ENCODE measurements at places on chromosomes 2 and 18.

GRCh38 chr18:58402247-58402646 lies 226.6 kb downstream of the ALPK2 start:
- no peak for DNase-seq

DNA sequence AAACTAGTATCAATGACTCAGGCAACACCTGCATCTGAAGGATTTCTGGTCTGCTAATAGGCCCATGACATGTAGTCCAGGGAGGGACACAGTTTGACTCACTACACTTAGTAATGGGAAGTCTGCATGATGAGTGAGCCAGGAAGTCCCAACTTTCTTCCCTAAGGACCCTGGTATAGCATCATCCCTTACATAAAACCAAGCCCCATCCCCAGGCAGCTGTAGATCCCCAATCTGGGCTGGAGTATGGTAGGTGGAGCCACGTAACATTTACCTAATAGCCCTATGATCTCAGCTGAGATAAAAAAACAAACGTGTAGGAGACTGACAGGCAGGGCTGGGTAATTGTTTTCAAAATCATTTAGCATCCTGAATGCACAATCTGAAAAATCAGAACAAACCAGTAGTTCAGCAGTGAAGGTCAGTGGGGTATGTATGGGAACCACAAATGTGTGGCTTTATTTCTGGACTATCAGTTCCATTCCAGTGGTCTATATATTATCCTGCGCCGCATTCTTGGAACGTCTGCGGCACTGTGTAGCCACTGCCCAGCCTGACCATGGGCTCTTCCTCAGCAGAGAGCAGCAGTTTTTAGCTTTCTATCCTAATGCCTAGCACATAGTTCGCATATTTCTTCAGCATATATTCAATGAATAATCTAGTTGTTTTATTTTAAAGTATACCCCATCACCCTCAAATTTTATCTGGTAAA lies 33.5 kb downstream of the EPB41L3 start:
- no peak for DNase-seq

GRCh38 chr18:10113121-10114022 lies 199.6 kb downstream of the VAPA start:
- DNase-seq = no peak

- DNase-seq = no peak
These were observed 225.9 kb upstream of the CHST9 start for GRCh38 chr18:27411013-27411412.

DNA sequence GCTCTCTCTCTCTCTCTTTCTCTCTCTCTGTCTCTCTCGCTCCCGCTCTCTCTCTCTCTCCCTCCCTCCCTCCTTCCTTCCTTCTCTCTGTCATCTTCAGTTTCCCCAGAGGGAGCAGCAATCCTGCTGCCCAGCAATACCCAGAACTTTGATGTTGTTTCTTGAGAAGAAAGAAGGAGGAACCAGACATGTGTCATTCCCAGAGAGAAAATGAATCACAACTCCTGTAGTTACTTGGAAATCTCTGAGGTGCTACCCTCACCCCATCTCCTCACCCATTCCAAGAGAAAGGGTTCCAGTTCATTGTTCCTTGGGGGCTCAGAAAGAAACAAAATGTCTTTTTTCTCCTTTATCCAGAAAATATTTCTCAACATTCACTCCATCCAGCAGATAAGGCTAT lies 449.1 kb downstream of the TNS1 start:
- DNase-seq = no peak

GRCh38 chr2:224601923-224602322 lies 16.8 kb upstream of the CUL3 start:
- no peak for DNase-seq

DNA sequence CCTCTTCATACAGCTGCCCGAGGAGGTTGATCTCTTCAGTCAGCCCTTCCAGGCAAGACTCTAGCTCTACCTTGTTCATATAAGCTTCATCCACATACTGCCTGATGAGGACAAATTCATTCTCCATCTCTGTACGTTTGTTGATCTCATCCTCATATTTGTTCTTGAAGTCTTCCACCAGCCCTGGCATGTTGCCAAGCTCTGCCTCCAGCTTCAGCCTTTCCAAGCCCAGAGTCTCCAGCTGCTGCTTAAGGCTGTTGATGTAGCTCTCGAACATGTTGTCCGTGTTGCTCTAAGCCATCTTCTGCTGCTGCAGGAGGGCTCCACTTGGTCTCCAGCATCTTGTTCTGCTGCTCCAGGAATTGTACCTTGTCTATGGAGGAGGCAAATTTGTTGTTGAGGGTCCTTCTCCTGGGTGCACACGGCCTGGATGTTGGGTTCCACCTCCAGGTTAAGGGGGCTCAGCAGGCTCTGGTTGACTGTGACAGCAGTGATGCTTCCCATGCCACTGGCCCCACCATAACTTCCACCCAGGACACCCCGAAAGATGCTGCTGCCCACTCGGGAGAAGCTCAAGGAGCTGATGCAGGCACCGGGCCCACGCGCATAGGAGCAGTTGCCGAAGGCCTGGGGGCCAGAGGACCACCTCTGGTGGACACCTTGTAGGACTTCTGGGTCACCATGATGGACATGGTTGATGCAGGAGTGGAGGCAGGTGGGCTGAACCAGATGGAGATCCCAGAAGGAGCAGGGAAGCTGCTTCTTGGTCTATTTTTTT lies 30.3 kb downstream of the ICA1L start:
- DNase-seq = no peak

DNA sequence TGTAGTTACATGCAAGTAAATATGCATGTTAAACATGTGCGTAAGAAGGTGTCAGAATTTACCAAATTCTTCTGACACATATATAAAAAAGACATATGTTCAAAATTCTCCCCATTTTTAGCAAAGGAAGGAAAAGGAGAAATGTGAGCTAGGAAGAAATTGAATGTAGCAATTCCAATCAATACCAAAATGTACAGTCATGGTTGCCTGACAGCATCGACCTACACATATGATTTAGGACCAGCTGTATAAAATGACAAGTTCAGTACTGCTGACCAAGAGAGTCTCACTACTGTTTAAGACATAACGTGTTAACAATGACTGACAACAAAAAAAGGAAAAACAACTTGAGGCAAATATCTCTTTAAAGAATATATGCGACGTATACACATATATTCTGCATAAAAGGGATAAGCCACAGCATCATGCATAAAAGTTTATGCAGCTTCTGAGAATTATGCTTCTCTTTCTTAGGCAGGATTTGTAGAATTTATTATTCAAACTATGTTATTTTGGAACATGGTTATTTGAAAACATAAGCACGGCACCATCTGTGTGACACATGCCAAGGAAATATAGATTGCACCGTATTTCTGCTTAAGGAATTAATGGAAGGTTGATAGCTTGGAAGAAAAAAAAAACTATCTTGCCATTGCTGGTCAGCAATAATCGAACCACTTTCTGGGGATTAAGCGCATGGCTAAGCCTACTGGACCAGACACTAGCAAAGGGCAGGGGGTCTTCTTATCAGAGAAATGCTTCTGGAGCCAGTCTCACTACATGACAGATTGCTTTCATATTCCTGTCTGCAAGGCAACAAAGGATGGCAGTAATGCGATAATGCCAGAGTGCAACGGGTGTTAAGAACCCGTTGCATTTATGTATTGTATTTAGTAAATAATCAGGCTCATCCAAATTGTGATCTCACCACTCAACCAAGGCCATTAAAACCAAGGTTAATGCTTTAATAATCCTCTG lies 154.0 kb downstream of the WDPCP start:
- no peak for DNase-seq

- no peak for DNase-seq
These were observed 413.0 kb upstream of the MEX3C start for GRCh38 chr18:51610481-51610880.

GRCh38 chr18:37598966-37599896 lies 33.6 kb upstream of the CELF4 start:
- no peak for DNase-seq

DNA sequence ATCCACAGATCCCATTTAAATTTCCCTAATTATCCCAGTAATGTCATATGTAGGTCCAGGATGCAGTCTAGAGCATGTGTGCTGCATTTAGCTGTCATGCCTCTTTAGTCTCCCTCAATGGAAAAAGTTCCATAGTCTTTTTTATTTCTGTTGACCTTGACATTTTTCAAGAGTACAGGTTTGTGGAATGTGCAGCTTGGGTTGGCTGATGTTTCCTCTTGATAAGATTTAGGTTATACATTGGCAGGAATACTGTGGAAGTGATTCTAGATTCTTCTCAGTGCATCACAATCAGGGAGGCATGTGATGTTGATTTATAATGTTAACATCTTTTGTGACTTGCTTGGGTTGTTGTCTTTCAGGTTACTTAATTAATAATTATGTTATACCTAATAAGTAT lies 42.5 kb downstream of the PPM1B start:
- no peak for DNase-seq

GRCh38 chr2:222410534-222410933 lies 13.8 kb upstream of the SGPP2 start:
- DNase-seq = no peak

DNA sequence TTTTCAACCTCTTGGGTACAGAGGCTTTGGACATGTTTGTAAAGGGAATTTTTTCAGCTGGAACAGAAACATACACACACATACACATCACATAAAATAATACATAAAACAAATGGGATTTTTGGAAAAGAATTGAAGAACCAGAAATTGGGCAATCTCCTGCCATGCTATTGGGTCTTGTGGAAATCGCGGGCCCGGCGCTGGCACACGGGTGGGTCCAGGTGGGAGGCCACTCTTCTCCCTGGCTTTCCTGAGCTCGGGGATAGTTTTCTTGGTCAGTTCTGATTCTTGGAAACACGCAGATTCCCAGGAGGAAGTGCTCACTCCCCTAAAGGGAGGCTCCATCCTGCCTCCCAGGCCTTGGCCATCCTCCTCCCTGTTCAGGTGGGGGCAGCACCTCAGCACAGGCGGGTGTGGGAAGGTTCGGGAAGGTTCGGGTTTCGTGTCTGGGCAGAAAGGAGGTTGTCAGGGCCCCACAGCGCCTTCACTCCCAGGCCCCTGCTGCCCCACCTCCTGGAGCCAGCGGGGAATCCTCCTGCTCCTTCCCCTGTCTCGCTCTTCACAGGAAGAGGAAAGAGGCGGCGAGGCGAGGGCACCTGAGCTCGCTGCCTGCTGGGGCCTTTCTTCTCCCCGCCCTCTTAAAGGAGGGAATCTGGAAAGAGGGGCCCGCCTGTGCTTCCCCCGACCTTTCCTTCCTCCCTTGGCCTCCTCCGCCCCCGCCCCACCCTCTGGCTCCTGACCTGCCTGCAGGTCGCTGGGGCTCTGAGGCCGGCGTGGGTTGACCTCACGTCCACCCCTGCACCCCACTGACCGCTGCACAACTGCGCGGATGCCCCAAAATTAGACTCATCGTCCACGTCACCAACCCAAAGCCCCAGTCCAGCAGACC lies 97.8 kb upstream of the PXDN start:
- no peak for DNase-seq

- no peak for DNase-seq
These were observed 202.1 kb downstream of the CTIF start for GRCh38 chr18:48740851-48741485.

DNA sequence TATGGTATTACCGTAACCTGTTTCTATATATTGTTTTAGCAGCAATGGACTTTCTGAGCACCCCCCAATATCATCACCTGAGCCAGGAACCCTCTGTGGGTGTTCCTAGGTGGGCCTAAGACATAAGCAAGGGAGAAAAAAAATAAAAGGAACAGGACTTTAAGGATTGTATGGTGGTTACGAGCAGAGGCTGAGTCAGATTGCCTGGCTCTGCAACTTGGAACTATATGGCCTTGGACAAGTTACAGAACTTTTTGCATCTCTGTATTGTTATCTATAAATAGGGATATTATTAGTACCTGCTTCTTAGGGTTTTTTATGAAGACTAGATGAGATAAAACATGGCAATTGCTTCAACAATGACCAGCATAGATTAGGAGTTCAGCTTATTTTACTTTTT lies 34.9 kb downstream of the MFSD6 start:
- no peak for DNase-seq

GRCh38 chr18:62102221-62102620 lies 84.6 kb downstream of the PIGN start:
- DNase-seq = no peak

GRCh38 chr18:77262643-77263465 lies 13.2 kb downstream of the GALR1 start:
- DNase-seq = no peak

- no peak for DNase-seq
These were observed 127.5 kb downstream of the NCK2 start for GRCh38 chr2:105872142-105872728.

DNA sequence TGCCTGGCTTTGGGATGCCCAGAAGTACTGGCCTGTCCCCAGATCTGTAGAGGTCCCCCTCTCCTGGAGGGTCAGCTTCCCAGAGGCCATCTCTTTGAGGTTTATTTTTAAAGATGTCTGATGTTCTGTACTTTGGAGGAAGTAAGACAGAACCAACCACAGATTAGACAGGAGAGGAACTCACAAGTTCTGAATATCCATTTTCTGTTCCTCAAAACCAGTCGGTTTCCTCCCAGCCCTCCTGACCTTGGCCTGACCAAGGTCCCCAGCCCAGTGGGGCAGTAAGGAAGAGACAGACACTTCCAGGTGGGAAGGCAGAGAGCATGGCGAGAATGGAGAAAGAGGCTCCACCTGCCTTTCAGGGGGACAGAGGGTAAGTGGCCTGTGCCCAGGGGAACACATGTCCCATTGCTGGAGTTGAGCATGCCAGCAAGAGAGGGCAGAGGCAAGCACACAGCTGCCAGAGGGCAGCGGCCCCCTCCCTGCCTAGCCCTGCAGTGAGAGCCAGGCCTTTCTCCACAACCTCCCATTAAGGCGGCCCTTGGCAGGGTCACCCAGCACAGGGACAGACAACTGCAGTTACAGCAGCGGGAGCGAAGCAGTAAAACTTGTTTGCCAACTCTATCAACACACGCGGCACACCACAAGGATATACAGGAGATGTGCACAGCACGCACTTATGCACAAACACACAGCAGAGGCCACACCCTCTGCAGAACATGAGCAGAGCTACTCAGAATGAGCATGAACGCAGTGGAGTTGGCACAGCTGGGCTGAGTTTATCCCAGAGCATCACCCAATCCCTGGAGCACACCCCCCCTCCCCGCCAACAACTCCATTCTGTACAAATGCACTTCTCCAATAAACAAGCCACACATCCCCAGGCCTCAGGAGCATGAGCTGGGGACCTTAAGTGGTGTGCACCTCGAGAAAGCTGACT lies 18.5 kb upstream of the SEMA4C start:
- no peak for DNase-seq

DNA sequence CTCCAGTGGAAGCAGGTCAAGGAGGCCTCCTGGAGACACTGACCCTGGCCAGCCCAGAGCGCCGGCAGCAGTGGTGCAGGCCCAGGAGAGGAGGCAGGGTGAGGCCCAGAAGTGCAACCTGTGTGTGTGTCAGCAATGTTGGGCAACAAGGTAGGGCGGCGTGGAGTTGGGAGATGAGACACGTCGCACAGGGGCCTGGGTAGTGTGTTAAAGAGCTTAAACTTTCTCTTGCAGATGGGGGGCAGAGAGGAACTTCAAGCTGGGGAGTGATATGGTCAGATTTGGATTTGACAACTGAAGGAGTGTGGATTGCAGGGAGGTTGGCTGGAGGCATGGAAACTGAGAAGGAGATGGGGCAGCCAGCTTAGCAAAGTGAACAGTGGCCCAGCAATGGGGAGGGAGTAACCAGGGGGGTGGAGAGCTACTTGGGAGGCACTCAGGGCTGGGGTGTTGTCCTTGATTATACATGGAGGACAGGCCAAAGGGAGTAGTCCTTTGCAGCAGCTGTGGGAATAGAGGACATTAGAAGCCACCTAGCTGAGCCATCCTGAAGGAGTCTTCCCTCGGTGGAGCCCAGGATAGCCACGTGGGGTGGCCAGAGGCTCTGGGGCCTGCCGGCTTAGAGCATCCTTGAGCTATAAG lies 278.6 kb upstream of the HS6ST1 start:
- no peak for DNase-seq

Data from activated B cell treated with CpG ODN at 0.5 μM for 24 hours (primary cell).